ENCODE measurements at places on chromosomes 2 and 18.

GRCh38 chr2:634636-635388, 42.4 kb downstream of the TMEM18 start:
- DNase-seq: no peak

- no peak for DNase-seq
These were observed 171.2 kb downstream of the CPS1 start for GRCh38 chr2:210727549-210727948.

DNA sequence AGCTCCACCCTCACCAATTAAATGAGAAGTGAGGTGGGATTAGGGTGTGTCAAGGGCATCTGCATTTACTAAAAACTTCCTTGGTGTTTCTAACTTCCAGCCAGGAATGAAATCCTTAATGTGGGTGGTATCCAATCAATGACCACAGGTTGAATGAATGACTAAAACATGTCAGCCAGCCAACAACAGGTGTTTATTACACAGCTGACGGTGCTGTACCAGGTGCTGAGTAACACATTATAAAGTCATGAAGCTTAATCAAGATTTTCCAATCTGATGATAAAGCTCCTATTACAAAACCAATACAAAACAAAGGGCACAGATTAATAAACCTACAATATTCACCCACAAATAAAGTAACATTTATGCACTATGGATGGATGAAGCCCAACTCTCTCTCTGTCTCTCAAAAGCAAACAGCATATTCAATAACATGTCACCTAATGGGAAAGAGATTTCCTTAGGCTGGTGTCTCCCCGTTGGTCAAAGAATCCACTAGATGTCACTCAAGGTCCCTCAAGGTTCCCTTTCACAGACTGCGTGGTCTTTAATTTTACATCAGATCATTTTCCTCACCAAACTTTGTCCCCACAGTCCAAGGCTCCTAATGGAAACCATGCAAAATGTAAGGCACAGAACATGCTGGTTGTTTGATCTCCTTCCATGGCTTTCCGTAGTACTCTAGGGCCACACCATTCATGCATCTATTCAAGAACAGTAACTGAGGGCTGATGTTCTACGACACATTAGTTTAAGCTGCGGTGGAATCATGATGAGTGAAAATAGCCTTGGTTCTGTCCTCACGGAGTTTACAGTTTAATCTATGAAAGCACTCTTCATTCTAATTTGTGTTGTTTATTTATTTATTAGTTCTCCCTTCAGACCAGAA, 6.4 kb upstream of the PTPN4 start:
- DNase-seq: peak; percentile 47

- no peak for DNase-seq
These were observed 205.1 kb downstream of the TNS1 start for GRCh38 chr2:217797661-217798069.

DNA sequence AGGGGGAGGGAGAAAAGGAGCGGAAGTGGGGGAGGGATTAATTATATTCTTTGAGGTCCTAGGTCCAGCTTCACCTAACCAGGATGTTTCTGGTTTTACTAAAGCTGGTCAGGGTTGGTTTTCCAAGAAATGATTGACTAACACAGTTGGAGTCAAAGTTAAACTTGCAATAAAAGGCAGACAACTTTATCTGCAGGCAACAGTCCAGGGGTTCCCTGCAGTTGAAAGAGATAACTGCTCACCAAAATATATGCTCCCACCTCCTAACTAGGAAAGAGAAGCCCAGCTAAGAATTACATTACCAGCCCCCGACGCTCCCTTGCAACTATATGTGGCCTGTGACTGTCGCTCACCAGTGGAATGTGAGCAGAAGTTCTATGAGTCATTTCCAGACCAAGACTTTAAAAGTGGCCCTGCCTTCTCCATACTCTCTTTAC, 140.0 kb upstream of the PKDCC start:
- DNase-seq: no peak

- DNase-seq: no peak
These were observed 561.1 kb downstream of the CNTNAP5 start for GRCh38 chr2:124586210-124586609.

- peak; percentile 32 for DNase-seq
These were observed 813 bp downstream of the NDC80 start for GRCh38 chr18:2572171-2572569.

- peak; percentile 35 for DNase-seq
These were observed 25.5 kb downstream of the LNPK start for GRCh38 chr2:175976391-175977157.

DNA sequence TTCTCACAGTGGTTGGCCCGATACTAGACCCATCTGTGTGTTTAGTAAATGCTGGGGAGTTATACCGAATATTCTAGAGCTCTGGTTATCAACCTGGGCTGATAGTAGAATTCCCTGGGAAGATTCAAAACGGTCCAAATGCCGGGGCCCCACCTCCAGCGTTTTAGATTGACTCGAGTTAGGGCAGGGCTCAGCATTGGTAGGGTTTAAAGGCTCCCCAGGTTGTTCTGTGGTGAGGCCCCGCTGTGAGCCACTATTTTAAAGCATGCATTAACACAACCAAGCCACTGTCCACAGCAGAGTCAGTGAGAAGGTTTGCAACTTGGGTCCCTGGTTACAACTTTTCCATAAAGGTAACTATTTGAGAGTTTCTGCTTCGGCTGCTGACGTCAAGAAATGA, 73.6 kb downstream of the DYSF start:
- DNase-seq: no peak

GRCh38 chr18:47983946-47984345, 53.5 kb upstream of the SMAD2 start:
- no peak for DNase-seq

- no peak for DNase-seq
These were observed 273.7 kb downstream of the SLC4A3 start for GRCh38 chr2:219901155-219901554.

GRCh38 chr18:29174891-29175290, 998.0 kb upstream of the CDH2 start:
- DNase-seq: no peak
